Right lobe of liver (tissue), 6 donors: ENCODE measurements at places on chromosomes 1 and 21.

DNA sequence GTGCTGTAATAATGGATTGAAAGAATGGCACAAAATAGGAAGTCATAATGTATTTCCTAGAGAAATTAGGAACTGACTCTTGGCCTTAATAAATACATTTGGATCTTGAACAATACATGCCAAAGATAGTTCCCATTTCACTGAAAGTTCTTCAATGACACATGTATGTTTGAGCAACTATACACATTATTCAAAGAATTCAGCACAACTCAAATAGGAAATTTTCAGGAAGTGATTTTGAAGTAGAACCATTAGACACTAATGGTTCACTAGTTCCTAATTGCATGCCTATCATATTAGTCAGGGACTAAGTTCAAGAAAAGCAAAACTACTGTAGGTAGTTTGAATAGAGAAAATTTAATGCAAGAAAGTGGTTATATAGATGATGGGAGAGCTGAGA is 404.7 kb downstream of the LMO4 start:
- DNase-seq = no peak

- no peak for DNase-seq
These were observed 1.8 kb upstream of the GBP5 start for GRCh38 chr1:89274411-89274857.

GRCh38 chr1:20601129-20601825 is 12.4 kb downstream of the CDA start:
- no peak for DNase-seq

GRCh38 chr1:9128166-9128519 is 759 bp downstream of the GPR157 start:
- peak; percentile 74 for DNase-seq

GRCh38 chr1:204480515-204480914 is 14.1 kb downstream of the PIK3C2B start:
- no peak for DNase-seq

DNA sequence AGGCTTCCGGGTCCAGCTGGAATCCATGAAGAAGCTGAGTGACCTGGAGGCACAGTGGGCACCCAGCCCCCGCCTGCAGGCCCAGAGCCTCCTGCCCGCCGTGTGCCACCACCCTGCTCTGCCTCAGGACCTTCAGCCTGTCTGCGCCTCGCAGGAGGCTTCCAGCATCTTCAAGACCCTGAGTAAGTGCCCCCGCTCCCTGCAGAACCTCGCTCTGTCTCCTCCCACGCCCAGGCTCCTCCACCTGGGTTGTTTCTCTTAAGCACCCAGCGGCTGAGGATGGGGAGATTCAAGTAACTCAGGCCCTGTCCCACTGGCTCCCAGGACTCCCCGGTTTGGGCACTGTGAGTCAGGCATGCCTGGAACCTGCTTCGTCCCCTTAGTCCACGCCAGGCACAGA is 1.5 kb downstream of the GUCA2B start:
- no peak for DNase-seq

DNA sequence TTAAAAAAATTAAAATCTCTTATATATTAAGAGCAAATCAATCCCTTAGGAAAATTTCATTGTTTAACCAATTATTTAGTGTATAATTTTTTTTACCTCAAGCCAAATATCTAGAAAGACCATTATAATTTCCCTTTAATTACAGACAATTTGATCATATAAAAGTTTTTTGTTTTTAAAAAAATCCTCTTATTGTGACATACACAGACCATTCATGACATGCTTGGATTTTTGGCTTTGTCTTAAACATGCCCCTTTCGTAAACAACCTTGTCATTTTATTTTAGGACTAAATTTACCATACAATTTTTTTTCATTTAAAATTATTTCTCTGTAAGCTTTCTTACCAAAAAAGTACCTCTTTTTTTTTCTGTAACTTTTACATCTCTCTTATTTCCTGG is 14.2 kb upstream of the CYP4B1 start:
- no peak for DNase-seq

- peak; percentile 71 for DNase-seq
These were observed at the start of gene ARHGAP30 for GRCh38 chr1:161069731-161070270. TSS of gene ARHGAP30 (minus strand) at chr1:161069891. CDS start at chr1:161069624, 267 bp downstream.

DNA sequence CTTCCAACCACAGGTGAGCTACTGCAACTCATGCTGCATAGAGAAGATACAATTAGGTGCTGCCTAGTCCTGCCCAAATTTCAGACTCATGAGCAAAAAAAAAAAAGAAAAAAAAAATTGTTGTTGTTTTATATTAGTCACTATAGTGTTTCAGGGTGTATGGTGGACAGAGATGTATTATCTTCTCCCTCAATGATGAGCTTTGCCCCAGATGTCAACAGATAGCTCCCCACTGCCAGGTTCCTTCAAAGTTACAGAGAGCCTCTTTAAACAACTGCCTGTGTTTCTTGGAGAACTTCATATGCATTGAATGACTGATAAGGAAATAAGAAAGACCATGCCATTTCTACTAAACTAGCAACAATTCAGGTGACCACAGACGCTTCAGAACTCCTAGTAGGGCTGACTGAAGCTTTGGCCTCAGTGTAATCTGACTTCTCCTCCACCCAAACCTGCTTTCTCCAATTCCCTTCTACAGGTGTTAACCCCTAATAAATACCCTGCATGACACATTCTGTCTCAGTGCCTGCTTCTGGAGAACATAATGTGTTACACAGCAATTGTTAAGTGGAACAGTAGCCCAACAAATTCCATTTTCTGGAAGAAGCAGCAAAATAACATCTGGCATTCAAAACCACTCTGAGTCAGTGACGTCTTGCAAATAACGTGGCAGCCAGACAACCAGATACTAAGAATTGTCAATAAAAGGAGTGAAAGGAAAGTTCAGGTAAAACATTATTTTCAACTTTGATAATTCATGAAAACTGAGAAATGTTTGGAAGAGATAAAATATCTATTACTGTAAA is 147.7 kb downstream of the CDC42BPA start:
- DNase-seq = no peak

DNA sequence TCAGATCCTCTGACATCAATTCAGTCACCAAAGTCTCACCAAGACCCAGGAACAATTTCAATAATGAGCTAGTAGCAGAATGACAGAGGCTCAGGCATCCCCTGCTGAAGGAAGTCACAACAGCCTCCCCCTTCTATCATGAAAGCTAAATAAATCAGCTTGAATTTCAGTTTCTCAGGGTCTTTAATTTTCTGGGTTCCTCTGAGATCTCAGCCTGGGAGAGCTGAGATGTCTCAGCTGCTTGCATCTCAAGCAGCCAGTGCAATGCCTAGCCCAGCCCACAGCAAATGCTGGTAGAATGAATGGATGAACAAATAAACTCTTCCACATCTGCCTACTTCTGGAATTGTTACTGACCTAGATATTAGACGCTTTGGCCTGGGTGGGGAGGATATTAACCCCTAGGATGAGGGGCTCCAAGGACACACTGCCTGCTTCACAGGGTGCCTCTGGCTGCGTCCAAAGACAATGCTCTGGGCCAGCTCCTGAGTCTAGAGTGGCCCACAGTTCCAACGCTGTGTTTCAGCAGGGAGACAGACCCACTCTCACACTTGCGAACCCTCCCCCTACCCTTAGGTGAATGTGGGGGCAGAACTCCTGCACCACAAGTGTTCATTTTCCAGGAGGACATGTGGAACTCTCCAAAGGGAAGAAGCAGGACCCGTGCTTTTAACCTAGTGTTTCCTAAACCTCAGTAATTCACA is 11.2 kb upstream of the LORICRIN start:
- DNase-seq = no peak

DNA sequence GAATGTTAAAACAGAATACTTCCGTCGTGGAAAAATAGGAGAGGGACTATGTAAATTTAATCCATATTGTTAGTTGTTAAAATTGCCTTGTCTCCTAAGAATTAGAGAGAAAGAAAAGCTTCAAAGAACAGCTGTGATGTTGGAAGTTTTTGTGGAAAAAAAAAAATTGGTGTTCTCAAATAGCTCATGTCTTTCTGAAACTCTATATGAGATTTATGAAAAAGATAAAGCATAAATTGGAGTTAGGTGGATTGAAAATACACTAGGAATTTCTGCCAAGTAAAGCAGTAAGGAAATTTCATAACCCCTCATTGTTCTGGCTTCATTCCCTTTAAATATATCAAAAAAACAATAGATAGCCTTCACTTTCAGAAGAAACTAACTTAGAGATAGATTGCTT is 274.0 kb upstream of the ADAMTS5 start:
- DNase-seq = no peak

GRCh38 chr1:91844862-91845528 is 41.0 kb downstream of the TGFBR3 start:
- DNase-seq = no peak

DNA sequence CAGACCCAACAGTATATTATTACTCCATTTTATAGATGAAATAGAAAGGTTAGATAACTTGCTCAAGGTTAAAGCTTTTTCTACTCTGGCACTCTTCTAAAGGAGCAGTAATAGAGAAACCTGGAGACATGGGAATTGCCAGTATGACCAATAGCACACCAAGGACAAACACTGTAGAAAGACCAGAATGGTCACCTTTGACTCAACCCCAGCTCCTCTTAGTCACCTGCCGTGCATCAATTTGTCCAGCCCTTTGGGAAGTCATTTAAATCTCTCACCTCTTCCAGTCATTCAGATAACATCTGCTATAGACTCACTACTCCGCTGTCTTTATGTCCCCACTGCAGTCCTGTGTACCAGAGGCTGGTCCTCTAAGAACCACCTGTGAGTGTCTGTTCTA is 23.9 kb upstream of the SLC44A3 start:
- no peak for DNase-seq

DNA sequence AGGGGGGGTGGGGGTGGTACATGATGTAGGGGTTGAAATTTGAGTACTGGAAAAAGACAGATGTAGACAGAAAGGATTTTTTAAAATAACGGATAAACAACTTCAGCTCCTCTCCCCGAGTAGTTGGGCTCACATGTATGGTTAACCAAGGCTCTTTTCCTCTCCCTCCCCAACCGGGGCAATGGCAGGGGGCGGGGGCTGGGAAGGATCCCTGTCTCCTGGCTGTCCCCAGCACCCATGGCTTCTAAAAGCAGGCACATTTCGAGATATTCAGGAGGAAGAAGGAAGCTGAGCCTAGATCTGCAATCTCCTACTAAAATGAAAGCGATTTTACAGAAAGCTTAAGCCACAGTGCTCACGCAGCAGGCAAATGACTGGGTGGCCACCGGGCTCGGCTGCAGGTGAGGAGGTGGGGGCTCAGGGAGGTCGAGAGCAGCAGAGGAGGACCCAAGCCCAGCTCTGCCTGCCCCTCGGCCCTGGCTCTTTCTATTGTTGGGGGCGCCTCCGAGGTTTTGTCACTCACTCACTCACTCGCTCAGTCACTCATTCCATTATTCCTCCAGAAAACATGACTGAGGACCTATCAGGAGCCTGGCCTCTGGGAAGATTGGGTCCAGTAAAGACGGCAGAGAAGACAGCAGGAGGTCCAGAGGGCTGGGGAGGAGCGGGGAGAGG is 573.3 kb downstream of the PTPRU start:
- no peak for DNase-seq

DNA sequence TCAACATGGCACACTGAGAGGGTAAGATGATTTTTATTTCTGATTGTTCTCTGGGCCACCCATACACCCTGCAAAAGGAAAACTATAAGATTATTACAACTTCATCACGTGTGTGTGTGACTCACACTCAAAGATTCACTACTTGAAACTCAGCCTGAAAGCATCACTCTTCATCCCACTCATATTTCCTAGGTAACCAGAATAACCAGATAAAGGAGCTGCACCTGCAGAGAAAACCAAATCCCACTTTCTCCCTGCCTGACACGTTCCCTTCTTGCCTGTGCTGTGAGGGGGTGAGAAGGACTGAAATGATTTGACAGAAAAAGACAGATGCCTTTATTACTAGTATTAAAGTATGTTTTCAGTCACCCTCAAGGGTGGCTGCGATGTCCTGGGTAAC is 131.6 kb downstream of the TGFBR3 start:
- no peak for DNase-seq

DNA sequence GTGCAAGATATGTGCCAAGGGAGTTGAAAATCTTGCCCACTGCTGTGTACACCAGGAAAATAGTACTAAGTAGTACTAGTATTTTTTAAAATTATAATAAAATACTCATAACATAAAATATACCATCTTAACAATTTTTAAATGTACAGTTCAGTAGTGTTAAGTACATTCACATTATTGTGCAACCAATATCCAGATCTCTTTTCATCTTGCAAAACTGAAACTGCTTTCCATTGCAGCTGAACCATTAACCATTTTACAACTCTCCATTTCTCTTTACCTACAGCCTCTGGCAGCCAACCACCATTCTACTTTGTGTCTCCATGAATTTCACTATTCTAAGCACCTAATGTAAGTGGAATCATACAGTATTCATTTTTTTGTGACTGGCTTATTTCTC is 19.3 kb upstream of the RAB3GAP2 start:
- DNase-seq = no peak

- peak; percentile 70 for DNase-seq
These were observed 48.4 kb upstream of the CD34 start for GRCh38 chr1:207959141-207959825.

GRCh38 chr21:46551636-46552241 is 53.1 kb downstream of the S100B start:
- DNase-seq = no peak

- DNase-seq = no peak
These were observed 3.3 kb downstream of the CD46 start for GRCh38 chr1:207754974-207755700.

DNA sequence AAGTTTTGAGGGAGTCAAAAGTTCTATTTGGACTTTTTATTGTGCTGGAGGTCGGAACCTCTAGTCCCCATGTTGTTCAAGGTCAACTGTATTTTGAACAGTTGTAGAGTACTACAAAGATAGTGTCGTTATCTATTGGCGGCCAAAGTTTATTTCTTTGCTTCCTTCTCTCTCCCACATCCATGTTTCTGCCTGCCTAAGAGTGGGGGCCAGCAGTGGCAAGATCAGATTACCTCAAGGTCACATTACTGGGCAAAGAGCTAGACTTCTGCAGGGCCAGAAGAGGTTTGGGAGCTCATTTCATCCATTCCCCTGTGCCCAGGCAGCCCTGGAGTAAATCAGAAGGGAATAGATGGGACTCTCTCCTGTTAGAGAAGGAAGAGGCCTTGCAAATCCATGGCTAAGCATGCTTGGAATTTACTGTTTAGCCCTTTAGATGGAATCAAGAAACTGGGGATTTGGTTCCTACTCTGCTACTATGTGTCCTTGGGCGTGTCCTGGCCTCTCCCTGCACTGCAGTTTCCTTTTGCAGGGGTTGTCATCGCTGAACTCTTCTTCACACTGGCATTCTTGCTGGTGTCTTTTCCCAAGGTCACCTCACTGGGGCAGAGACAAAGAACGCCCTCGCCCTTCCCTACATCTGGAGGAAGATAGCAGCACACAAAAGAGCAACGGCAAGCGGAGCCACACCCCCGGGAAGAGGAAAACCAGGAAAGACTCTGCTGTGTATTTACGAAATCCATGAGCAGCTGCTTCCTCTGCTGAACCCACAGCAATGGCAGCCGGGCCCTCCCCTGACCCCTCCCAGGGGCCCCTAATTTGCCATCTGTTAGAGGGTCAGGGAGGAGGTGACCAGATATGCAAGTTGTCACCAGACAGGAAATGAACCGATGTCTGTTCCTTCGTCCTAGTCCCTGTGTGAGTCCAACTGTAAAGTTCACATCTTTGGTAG is 73.3 kb downstream of the PLPP3 start:
- DNase-seq = no peak
